Stimulated activated CD8-positive, alpha-beta memory T cell treated with anti-CD3 and anti-CD28 coated beads, Interleukin-2, amount 100 ng/mL, for 48 hours (primary cell): ENCODE measurements at places on chromosomes 13 and 19.

- no peak for DNase-seq
These were observed 15.6 kb upstream of the FLT1 start for GRCh38 chr13:28510542-28510941.

- no peak for DNase-seq
These were observed 101.0 kb upstream of the SPRY2 start for GRCh38 chr13:80441968-80442367.

DNA sequence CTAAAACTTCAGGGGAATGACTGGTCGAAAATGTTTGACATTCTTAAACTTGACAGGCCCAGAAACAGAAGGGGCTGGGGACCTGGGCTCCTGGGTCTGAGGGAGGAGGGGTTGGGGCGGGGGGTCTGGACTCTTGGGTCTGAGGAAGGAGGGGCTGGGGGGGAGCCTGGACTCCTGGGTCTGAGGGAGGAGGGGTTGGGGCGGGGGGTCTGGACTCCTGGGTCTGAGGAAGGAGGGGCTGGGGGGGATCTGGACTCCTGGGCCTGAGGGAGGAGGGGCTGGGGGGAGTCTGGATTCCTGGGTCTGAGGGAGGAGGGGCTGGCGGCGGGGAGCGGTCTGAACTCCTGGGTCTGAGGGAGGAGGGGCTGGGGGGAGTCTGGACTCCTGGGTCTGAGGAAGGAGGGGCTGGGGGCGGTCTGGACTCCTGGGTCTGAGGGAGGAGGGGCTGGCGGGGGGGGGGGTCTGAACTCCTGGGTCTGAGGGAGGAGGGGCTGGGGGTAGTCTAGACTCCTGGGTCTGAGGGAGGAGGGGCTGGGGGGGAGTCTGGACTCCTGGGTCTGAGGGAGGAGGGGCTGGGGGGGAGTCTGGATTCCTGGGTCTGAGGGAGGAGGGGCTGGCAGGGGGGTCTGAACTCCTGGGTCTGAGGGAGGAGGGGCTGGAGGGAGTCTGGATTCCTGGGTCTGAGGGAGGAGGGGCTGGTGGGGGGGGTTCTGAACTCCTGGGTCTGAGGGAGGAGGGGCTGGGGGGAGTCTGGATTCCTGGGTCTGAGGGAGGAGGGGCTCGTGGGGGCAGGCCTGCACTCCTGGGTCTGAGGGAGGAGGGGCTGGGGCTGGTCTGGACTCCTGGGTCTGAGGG, 5.5 kb upstream of the KLK6 start:
- no peak for DNase-seq

DNA sequence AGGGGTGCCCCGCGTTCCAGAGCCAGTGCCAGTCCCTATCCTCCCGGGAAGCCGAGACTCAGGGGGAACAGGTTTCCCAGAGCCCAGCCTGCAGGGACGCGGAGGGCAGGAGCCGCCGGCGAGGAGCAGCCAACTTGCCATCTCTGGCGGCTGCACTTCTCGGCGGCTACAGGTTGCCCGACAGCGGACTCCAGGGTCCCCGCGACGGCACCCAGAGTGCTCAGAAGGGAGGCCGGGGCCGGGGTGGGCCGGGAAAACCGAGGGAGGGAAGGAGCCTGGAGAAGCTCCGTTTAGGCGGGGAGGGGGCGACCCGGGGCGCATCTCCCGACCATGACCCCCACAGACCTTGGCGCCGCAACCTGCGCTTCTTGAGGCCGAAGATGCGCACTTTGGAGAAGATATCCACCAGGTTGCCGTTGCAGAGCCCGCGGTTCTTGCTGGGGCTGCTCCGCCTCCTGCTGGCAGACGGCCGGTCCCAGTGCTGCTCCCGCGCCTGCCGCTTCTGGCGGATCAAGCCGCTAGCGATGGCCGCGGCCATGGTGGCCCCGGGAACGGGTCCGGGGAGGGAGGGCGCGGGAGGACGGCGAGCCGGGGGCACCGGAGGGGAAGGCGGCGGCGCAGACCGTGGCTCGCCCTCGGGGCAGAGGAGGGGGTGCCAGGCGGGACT, 463.8 kb downstream of the ITGBL1 start:
- DNase-seq, result no peak

GRCh38 chr13:98534821-98535220, 42.1 kb downstream of the STK24 start:
- no peak for DNase-seq
